Naive B cell (primary cell): ENCODE measurements at places on chromosomes 16 and 17. TPM values are rescaled to one million over a fixed set of nuclear protein-coding genes. Genes with fewer than 3 reads are reported as not detected.

DNA sequence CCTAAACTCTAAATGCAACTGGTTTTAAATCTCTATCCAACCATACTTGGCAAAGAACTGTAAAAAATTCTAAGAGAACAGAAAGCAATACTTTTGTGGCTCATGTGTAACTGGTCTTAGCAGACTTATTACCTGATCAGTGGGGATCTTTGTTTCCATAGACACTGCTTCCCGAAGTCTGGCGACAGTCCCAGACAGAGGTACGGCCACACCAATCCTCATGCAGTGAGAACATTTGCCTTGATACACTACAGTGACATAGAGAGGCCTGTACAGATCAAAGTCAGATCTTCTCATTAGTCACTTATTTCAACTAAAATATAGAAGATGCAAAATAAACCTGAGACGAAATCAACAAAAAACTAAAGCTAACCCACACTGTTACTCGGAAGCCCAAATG lies 43.9 kb downstream of the USP31 start:
- no peak for DNase-seq

DNA sequence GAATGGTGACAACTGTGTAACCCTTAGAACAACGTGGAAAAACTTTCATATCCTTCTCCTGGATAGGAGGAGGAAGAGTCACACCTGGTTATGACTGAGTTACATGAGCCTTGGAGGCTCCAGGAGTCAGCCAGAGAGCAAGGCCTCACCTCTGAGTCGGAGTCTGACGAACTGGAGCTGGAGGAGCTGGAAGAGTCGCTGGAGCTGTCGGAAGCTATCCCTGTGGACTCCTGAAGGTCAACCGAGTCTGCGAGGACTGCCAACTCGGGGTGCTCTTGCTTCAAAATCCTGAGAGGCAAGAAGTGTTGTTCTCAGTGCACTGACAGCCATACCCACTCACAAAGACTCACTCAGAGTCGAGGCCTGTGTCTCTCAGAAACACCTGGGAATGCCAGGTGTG lies 6.2 kb downstream of the JMJD6 start:
- no peak for DNase-seq

GRCh38 chr16:64308721-64309120 lies 813.1 kb downstream of the CDH11 start:
- no peak for DNase-seq

Gene ZNF629
- polyA plus RNA-seq, result 1.4 TPM

- DNase-seq, result no peak
Observed at GRCh38 chr16:67865318-67865717, 7.5 kb upstream of the EDC4 start.

GRCh38 chr16:14640538-14640937 lies 7.8 kb downstream of the BFAR start:
- DNase-seq, result no peak

DNA sequence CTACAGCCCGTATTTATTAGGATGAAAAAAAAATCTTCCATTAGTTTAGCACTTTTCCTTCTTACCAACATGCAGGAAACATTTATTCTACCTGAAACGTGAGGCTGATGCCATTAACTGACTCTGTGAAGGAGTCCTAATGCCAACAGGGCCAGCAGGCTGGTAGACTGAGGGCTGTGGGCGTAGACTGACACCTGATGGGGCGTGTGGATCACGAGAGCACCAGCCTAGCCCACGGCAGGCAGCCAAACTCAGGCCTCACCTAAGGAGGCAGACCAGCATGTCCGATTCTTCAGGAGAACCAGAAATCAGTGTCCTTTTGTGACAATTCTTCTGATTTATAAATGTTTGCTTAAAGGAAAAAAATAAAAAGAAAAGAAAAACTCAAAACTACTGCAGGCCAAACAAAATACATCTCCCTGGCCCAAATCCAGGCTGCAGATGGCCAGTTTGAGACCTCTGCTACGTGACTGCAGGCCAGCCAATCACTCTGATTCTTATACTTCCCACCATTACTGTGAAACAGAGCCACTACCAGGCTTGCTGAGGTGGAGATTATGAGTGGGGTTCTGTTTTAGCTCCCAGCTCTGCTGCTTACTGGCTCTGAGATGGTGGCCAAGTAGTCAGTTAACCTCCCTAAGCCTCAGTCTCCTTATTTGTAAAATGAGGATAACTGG lies 66.5 kb downstream of the GNAO1 start:
- no peak for DNase-seq
